ENCODE measurements at places on chromosomes 1 and 21.

DNA sequence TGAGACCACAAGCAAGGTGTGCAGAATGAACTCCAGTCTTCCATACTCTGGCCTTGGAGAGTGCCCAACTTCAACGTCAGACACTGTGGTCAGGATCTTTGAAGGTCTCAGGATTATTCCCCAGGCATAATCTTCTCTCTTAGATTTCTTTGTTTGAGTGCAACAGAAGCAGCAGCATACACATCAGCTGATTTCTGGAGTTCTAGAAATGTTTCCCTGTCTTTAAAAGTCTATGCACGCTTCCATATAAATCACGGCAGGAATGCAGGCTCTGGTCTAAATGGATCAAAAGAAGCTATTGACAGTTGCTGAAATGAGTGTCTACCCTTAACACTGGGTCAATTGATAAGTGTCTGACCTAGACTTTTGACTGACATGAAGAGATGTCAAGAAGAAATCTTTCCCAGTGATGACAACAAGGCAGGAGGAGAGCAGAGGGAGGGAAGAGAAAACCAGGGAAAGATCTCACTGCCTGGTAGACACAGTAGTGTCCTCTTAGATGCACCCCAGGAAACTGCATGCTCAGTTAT is 279.7 kb downstream of the SPATA17 start:
- no peak overlapping the region for H3K4me3 ChIP-seq
- no peak overlapping the region for H3K27ac ChIP-seq
- no peaks in the 10 kb centered on the region for H3K27me3 ChIP-seq
- H3K36me3 ChIP-seq: no peaks in the 10 kb centered on the region
- DNase-seq: no peak
- no peaks in the 10 kb centered on the region for H3K4me1 ChIP-seq

DNA sequence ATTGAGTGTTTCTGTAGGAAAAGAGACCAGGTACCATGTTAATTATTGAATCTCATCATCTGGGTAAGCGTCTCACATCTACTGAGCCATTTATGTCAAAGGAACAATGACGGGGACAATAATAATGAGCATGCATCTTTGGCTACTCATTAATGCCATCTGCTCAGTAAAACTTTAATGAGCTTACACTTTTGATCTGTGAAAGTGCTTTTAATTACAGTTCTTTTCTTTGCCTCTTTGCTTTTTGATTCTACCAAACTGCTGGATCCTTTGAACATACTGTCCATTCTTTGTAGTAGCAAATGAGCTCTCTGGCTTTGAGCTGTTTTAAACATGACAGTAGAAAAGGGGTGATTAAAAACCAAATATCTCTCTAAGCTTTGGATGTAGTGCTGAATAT is 181.2 kb upstream of the IVNS1ABP start:
- DNase-seq: no peak
- H3K27ac ChIP-seq: no peak overlapping the region
- no peaks in the 10 kb centered on the region for H3K27me3 ChIP-seq
- H3K4me3 ChIP-seq: no peak overlapping the region

- no peak overlapping the region for H3K27ac ChIP-seq
- H3K36me3 ChIP-seq: no peaks in the 10 kb centered on the region
- H3K27me3 ChIP-seq: no peaks in the 10 kb centered on the region
- H3K4me3 ChIP-seq: no peak overlapping the region
- no peaks in the 10 kb centered on the region for H3K4me1 ChIP-seq
- no peak for DNase-seq
These were observed 56.3 kb upstream of the C1orf87 start for GRCh38 chr1:60129911-60130310.

DNA sequence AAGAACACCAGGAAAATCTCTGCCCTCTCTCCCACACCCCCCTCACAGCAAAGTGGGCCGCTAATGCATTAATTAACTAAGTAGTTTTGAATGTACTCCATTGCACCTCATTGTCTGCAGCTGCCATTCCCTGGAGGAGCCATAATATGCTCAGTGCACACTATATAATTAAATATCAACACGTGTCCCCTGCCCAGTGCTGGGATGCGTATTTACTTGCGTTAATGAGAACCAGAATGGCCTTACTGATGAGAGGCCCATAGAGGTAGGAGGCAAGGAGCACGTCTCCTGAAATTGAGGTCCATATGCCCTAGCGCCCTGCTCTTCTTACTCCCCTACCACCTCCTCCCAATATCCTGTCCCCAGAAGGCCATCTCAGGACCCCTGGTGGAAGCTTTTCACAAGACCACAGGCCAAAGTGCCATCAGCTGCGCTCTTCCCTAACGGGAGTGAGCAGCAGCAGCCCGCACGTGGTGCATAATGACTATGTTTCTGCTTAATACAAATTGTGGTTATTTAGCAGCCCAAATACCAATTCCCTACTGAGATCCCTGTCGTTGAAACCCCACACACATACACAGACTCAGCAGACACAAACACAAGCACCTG is 76.8 kb downstream of the PLXNA2 start:
- no peaks in the 10 kb centered on the region for H3K36me3 ChIP-seq
- H3K4me3 ChIP-seq: no peak overlapping the region
- peak overlapping the region; percentile 64 for H3K27ac ChIP-seq
- H3K27me3 ChIP-seq: no peaks in the 10 kb centered on the region
- no peak for DNase-seq

DNA sequence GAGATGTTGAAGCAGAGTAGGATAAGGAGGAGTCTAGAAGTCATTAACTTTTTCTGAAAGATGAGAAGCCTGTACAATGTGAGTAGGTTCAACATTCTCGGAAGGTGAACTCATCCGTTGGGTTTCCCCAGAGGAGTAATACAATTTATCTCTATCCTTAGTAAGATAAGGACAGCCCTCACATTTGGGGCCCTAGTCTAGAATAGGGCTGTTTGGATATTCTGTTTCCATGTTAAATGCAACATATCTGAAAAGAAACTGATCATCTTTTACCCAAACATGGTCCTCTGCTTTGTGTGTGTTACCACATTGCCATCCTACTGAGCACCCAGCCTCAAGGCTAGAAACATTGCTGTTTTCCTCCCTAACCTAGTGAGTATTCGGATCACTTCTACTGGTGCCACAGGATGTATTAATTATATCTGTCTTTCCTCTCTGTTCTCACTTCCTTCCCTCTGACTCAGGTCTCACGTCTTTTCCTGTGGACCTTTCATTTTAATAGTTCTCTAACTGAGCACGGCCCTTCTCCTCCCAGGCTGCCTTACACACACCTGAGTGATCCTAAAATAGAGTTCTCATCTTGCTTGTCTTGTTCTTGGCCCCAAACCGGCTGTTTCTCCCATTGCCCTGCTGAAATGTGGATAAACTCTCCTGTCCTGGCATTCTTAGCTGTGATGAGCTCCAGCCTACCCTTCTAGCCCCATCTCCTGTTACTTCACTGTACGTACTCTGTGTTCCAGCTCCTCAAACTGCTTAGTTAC is 91.7 kb downstream of the CDC14A start:
- peak overlapping the region; percentile 51 for H3K27ac ChIP-seq
- peaks cover 29% of the 10 kb centered on the region for H3K4me1 ChIP-seq
- no peaks in the 10 kb centered on the region for H3K36me3 ChIP-seq
- no peak for DNase-seq
- H3K4me3 ChIP-seq: no peak overlapping the region
- no peaks in the 10 kb centered on the region for H3K27me3 ChIP-seq

Data from lower lobe of right lung (tissue), 2 donors.